ENCODE measurements at places on chromosomes 11 and 22. TPM values are rescaled to one million over a fixed set of nuclear protein-coding genes. Genes with fewer than 3 reads are reported as not detected.

FADS2 gene
- 251 TPM for total RNA-seq

FOXRED2 gene
- 12.9 TPM for total RNA-seq

APOBEC3F gene
- 42.2 TPM for total RNA-seq

NRXN2 gene
- not detected for total RNA-seq

CELSR1 gene
- total RNA-seq = 0.13 TPM

OR51B4 gene
- not detected for total RNA-seq

GATD1 gene
- total RNA-seq = 52.9 TPM

SYT13 gene
- not detected for total RNA-seq

SCN3B gene
- 0.03 TPM for total RNA-seq

Data from activated CD4-positive, alpha-beta memory T cell treated with anti-CD3 and anti-CD28 coated beads, Interleukin-2, amount 10 ng/mL, durations not matched to agents 7 days and 5 days (primary cell).